Stimulated activated CD8-positive, alpha-beta memory T cell treated with anti-CD3 and anti-CD28 coated beads, Interleukin-4, amount 100 ng/mL, for 1 hour (primary cell): ENCODE measurements at places on chromosomes 6 and 20.

DNA sequence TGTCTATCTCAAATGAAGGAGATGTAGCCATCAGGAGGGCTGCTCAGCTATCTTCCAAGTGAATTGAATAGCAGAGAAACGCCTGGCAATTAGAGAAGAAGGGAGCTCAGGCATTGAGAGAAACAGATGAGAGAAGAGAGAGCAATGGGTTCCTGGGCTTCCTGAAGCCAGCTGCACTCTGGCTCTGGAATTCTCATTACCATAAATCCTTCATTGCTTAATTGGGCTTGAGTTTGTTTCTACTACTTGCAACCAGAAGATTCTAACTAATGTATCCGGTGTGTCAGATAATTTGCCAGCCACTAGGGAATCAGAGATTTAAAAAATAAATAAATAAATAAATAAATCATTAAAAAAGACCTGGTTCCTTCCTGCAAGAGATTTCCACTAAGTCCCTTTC lies 25.0 kb upstream of the CDKAL1 start:
- DNase-seq = no peak

DNA sequence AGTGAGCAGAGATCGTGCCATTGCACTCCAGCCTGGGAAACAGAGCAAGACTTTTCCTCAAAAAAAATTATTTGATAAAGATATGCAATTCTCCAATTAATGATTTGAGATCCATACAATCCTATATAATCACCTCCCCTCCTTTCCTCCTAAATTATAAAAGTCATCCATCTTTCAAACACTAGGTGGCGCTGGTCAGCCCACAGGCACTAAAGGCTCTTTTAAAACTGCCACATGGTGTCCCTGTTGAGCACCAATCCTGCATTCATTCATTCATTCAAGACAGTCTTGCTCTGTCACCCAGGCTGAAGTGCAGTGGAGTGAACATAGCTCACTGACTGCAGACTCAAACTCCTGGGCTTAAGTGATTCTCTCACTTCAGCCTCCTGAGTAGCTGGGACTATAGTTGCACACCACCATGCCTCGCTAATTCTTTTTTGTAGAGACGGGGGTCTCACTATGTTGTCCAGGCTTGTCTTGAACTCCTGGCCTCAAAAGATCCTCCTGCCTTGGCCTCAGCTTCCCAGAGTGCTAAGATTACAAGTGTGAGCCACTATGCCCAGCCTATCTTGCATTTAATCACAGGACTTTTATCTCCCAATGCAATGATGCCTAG lies 58.7 kb upstream of the SLC2A12 start:
- DNase-seq = no peak

- no peak for DNase-seq
These were observed 2.0 kb downstream of the EDEM2 start for GRCh38 chr20:35145141-35145564.

- peak; percentile 18 for DNase-seq
These were observed 949 bp upstream of the ATXN1 start for GRCh38 chr6:16762268-16762549.

GRCh38 chr20:198225-198624 lies 8.7 kb upstream of the DEFB128 start:
- DNase-seq = no peak

GRCh38 chr6:148811459-148811858 lies 64.6 kb downstream of the UST start:
- DNase-seq = no peak

- DNase-seq = no peak
These were observed 8.2 kb downstream of the ATP9A start for GRCh38 chr20:51759769-51760510.

- DNase-seq = no peak
These were observed 27.6 kb upstream of the HACE1 start for GRCh38 chr6:104887350-104887749.

- DNase-seq = no peak
These were observed 586 bp upstream of the NUP153 start for GRCh38 chr6:17707371-17707651.

GRCh38 chr6:150846641-150847040 lies 18.9 kb upstream of the MTHFD1L start:
- no peak for DNase-seq

DNA sequence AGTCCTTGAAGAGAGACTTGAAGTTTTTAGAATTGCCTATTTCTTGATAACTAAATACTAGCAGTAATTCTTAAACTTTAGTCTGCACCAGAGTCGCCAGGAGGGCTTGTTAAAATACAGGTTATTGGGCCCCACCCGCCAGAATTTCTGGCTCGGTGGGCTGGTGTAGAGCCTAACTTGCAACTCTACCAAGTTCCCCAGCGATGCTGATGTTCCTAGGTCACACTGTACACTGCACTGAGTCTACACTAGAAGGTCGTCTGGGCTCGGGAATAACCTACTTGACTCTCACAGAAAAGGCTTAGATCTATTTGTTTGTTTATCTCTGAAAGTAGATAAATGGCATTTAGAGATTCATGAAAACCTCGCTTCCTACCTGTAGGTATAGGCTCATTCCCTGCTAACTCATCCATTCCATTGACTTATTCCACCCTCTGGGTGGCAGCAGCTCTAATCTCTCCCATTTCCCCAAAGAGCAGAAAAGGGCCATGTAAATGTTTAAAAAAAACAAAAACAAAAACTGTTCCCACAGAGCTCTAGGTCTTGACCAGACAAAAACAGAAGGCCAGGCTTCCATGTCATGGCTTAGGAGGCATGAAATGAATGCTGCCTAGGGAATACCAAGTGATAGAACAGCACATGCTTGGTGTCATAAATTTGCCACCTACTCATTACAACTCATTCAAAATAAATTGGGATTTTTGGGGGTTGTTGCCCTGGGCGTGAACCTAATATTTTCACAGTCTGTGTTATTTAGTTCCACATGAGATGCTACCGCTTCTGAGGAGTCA lies 292.1 kb downstream of the ADGB start:
- DNase-seq = no peak

DNA sequence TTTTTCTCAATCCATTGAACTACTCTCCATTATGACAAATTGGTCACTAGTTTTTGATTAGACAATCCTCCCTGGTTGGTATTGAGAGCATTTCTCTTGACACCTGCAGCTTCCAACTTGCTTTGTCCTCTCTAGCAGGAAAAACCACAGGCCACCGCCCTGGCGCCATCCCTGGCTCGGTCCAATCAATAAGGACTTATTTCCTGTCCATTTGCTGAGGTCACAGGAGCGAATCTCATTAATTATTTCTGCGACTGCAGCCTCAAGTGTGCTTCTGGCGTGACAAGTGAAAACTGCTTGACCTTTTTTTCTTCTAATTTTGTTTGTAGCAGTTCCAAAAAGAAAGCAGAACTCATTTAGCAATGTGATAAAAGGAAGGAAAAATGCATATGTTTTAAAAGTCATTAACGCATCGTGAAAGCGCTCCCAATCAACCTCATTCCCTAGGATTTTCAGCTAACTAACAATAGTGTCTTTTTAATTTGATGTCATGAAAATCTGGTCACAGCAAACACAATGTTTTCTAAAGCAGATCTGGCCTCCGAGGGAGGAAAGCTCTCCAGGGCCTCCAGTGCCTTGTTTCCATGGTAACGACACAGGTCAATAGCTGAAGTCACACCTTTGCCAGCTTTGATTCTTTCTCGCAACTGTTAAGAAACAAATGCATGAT lies 39.0 kb upstream of the BEND3 start:
- no peak for DNase-seq

DNA sequence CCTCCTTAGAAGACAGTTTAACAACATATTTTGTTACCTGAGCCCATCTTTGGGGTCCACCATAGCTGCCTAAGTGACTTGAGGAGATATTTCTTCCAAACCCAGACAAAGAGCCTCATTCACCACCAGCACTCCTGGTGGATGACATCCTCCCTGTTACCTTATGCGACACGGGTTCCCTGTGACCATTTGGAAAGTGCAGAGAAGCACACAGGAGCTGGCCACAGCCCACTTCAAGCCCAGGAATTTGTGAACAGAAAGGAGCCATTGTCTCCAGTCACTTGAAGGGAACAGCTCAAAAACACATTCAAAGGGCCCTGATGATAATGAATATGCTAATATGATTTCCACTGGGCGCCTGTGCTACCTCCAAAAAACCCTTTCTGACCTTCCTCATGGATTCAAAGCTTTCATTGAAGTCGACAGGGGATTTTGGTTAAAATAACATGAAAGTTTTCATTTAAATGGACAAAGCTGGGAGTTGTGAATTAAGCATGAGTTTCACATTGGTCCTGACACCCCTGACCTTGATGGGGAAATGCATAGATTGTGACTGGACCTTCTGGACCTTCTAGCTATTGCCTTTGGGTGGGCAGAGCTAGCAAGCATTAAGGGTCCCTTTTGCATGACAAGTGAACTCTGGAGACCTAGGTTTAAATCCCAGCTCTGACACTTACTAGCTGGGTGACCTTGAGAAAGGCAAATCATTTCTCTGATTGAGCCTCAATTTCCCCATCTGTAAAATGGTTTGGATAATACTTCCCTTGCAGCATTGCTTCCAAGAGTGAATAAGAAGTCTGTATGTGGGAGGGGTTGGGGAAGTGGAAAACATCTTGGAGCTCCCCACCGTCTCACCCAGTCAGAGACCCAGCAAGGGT lies 83.3 kb upstream of the SIRPA start:
- no peak for DNase-seq

GRCh38 chr6:52877168-52877567 lies 32.3 kb downstream of the GSTA3 start:
- DNase-seq = no peak

DNA sequence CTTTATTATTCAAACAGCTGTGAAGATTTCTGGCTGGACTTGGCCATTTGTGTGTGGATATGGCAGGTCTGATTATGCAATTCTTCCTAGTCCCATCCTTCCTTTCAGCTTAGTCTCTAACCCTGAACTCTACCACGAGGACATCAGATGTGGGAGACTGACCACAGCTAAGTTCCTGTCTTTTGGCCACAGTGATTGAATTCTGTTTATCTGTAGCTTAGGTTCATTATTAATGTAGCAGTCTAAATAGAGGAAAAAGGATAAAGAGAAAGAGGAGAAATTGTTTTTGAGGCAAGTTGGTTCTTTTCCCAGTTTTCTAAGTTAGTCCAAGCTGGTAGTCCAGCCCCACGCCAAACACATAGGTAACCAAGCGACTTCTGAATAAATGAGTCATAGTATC lies 598.9 kb downstream of the RFPL4B start:
- DNase-seq = no peak

DNA sequence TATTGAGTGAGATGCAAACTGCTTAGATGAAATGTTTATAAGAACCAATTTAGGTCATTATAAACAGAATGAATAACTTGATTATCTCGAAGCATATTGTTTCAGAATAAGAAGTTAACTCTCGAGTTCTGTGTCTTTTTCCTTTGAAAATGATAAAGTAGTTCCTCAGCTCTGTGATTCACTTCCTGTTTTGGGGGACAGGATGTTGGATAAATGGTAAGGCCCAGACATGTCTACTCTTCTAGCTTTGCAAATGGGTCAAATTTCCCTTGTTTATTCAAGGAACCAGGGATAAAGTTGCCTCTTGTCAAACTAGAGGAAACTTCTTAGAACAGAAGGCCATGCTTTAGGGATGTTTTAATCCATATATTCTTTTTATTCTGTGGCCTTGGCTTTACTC lies 246.9 kb downstream of the SOX4 start:
- no peak for DNase-seq
